Panc1 (cell line): ENCODE measurements at places on chromosomes 2 and 18.

DNA sequence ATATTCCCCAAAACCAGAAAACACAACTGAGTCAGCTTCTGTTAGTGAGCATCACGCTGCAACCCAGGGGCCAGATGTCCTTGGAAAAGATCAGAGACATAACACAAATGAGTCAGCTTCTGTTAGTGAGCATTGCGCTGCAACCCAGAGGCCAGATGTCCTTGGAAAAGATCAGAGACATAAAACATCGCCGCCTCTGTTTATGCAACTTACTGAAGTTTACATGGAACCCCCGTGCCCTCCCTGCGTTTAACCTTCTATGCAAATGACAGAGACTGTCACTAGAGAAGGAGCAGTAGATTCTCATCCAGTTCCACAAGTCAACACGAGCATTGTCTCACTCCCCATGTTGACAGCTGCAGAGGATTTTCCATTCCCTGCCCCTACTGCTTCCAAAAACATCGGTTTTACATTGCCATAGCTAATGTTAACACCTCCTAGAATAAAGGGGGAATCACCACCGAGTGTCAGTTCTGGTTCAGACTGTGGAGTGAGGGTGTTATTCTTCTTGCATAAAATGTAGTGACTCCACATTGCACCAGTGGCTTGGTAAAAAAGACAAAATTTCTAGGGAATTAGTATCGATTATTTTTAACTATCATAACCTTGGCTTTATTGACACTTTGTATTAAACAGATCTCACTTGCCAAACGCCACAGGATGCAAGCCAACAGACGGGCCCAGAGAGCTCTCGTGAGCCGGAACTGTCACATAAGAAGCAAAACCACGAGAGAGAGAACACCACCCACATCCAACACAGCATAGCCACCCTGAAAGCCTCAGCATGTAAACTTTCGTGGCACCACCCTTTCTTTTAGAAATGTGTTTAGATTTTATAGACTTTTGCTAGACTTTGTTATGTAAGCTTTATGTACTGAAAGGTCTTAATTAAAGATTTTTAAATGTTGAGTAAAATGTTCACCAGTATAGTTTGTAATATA is 87.7 kb downstream of the SH3YL1 start:
- no peaks in the 10 kb centered on the region for H3K36me3 ChIP-seq
- DNase-seq: no peak
- H3K27me3 ChIP-seq: 0 out of 2 replicates have a peak, but pooled peaks cover 2% of the 10 kb centered on the region
- no peaks in the 10 kb centered on the region for H3K4me1 ChIP-seq

DNA sequence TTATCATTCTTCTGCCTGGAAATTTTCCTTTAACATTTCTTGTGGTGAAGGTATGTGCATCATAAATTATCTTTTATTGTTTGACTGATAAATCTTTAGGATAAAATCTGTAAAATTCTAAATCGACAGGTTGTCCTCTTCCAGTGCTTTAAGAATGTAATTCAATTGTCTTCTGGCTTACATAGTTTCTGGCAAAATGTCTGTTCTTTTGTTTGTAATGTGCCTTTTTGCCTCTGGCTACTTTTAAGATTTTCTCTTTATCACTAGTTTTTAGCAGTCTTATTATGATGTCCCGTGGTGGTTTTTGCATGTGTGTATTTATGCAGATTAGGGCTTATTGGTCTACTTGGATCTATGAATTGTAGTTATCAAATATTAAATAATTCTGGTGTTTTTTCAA is 203.6 kb upstream of the COPS8 start:
- H3K4me1 ChIP-seq: no peaks in the 10 kb centered on the region
- H3K36me3 ChIP-seq: no peaks in the 10 kb centered on the region
- no peak for DNase-seq
- H3K27me3 ChIP-seq: no peaks in the 10 kb centered on the region; the same call in 1 of the 2 replicates

DNA sequence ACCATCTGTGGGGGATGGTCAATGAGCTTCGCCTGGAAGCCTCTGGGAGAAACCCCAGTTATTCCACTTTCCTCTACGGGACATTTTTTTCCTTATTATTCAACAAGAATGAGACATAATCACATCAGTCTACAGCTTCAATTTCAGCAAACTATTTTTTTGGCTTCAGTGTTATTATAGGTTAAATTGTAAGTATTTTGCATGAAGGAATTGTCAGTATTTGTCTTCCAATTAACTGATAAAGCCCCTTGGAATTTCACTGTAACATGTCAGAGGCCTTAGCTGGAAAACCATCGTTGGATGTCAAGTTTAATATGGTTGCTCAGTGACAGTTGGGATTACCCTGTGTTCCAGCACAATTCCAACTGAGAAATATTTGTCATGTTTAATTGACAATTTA is 480.9 kb upstream of the CHST9 start:
- H3K27me3 ChIP-seq: no peaks in the 10 kb centered on the region
- H3K27ac ChIP-seq: no peak overlapping the region
- H3K4me1 ChIP-seq: no peaks in the 10 kb centered on the region

GRCh38 chr18:75156831-75157230 is 52.1 kb downstream of the PTGR3 start:
- H3K4me3 ChIP-seq: no peak overlapping the region
- no peaks in the 10 kb centered on the region for H3K36me3 ChIP-seq
- no peak overlapping the region for H3K27ac ChIP-seq

- H3K27me3 ChIP-seq: no peaks in the 10 kb centered on the region
- H3K27ac ChIP-seq: no peak overlapping the region
- H3K4me1 ChIP-seq: no peaks in the 10 kb centered on the region
- H3K4me3 ChIP-seq: no peak overlapping the region
Measured at GRCh38 chr2:211077216-211077767, 520.9 kb downstream of the CPS1 start.

DNA sequence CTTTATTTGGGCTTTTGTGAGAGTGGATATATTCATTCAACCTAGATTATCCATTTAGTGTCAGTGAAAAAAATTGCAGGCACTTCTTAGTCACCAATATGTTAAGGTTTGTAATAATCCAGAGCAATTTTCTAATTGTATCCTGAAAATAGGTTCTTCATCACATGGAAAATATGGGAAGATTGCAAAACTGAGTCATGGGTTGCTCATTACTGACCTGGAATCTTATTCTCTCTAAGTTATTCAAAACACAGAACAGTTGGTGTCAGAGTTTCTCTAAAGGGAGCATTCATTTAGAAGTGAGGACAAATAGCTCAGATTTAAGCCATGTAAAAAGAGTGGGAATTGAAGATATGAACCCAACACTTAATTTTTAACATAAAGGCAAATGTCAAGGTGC is 181.3 kb downstream of the IKZF2 start:
- H3K27me3 ChIP-seq: no peaks in the 10 kb centered on the region
- no peaks in the 10 kb centered on the region for H3K4me1 ChIP-seq
- no peak overlapping the region for H3K4me3 ChIP-seq
- DNase-seq: no peak
- H3K27ac ChIP-seq: no peak overlapping the region

GRCh38 chr2:127080226-127080937 is 26.6 kb downstream of the BIN1 start:
- DNase-seq: no peak
- no peaks in the 10 kb centered on the region for H3K27me3 ChIP-seq
- no peaks in the 10 kb centered on the region for H3K36me3 ChIP-seq
- H3K4me1 ChIP-seq: peaks cover 35% of the 10 kb centered on the region
- 0 out of 2 replicates have a peak overlapping the region, but pooled peaks have one; percentile 2 for H3K27ac ChIP-seq

DNA sequence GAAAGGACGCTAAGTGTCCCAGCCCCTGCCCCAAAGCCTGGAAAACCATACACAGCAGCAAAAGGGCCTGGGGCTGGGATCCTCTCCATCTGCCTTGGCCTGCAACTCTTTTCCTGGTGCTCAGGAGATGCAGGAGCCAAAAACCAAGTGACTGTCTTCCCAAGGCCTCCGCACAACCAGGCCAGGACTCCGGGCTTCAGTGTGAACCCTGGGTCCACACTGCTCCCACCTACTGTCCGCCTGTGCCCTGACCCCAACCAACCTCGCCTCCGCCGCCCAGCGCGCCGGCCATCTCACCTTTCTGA is 1.1 kb downstream of the FEV start:
- no peak overlapping the region for H3K4me3 ChIP-seq
- peaks cover 18% of the 10 kb centered on the region; the same call in 1 of the 2 replicates for H3K27me3 ChIP-seq
- peaks cover 12% of the 10 kb centered on the region for H3K4me1 ChIP-seq
- no peak for DNase-seq
- no peaks in the 10 kb centered on the region for H3K36me3 ChIP-seq
- no peak overlapping the region for H3K27ac ChIP-seq

DNA sequence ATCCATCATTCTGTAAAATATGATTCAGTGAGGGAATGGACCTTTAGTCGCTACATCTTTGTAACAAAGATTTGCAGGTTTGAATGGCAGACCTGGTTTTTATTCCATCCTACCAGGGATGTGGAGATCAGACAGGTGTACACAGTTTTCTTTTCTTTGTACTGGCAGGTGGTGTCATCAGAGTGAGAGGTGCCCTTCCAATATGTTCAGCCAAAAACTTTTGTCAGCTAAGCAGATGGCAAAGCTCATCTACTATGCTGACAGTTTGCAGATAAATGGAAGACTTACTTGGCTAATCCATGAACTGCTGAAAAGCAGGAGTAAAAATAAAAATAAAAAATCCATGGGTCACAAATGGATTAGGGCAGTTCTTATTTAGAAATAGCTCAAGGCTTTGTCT is 185.5 kb upstream of the DOK6 start:
- no peak for DNase-seq
- H3K4me3 ChIP-seq: no peak overlapping the region
- no peaks in the 10 kb centered on the region for H3K27me3 ChIP-seq
- H3K36me3 ChIP-seq: no peaks in the 10 kb centered on the region
- H3K27ac ChIP-seq: no peak overlapping the region
- no peaks in the 10 kb centered on the region for H3K4me1 ChIP-seq

GRCh38 chr2:240538031-240538780 is 19.6 kb downstream of the ANKMY1 start:
- H3K4me3 ChIP-seq: no peak overlapping the region
- H3K36me3 ChIP-seq: no peaks in the 10 kb centered on the region
- DNase-seq: no peak
- H3K4me1 ChIP-seq: no peaks in the 10 kb centered on the region

- H3K4me3 ChIP-seq: no peak overlapping the region
- H3K36me3 ChIP-seq: no peaks in the 10 kb centered on the region
- H3K27me3 ChIP-seq: no peaks in the 10 kb centered on the region
- no peaks in the 10 kb centered on the region for H3K4me1 ChIP-seq
Measured at GRCh38 chr18:53644799-53645471, 579.5 kb downstream of the MBD2 start.

- H3K36me3 ChIP-seq: no peaks in the 10 kb centered on the region
- no peak overlapping the region for H3K4me3 ChIP-seq
- no peak for DNase-seq
Measured at GRCh38 chr2:138087751-138088593, 123.7 kb downstream of the HNMT start.

GRCh38 chr2:99481941-99482340 is 7.9 kb downstream of the REV1 start:
- no peaks in the 10 kb centered on the region for H3K27me3 ChIP-seq
- no peak overlapping the region for H3K4me3 ChIP-seq
- no peak overlapping the region for H3K27ac ChIP-seq
- DNase-seq: no peak

GRCh38 chr18:45365835-45366234 is 249.4 kb upstream of the SLC14A2 start:
- H3K27me3 ChIP-seq: no peaks in the 10 kb centered on the region
- H3K4me3 ChIP-seq: no peak overlapping the region
- H3K36me3 ChIP-seq: no peaks in the 10 kb centered on the region
- H3K27ac ChIP-seq: no peak overlapping the region

- H3K36me3 ChIP-seq: no peaks in the 10 kb centered on the region
- no peak overlapping the region for H3K27ac ChIP-seq
- no peak overlapping the region for H3K4me3 ChIP-seq
- H3K27me3 ChIP-seq: no peaks in the 10 kb centered on the region
Measured at GRCh38 chr2:17788773-17789172, 27.5 kb upstream of the MSGN1 start.

- H3K36me3 ChIP-seq: no peaks in the 10 kb centered on the region
- H3K4me3 ChIP-seq: no peak overlapping the region
- no peak overlapping the region for H3K27ac ChIP-seq
- H3K4me1 ChIP-seq: no peaks in the 10 kb centered on the region
- H3K27me3 ChIP-seq: no peaks in the 10 kb centered on the region
Measured at GRCh38 chr2:47767497-47767844, 15.5 kb upstream of the MSH6 start.
